ENCODE measurements at places on chromosomes 13 and 19.

DNA sequence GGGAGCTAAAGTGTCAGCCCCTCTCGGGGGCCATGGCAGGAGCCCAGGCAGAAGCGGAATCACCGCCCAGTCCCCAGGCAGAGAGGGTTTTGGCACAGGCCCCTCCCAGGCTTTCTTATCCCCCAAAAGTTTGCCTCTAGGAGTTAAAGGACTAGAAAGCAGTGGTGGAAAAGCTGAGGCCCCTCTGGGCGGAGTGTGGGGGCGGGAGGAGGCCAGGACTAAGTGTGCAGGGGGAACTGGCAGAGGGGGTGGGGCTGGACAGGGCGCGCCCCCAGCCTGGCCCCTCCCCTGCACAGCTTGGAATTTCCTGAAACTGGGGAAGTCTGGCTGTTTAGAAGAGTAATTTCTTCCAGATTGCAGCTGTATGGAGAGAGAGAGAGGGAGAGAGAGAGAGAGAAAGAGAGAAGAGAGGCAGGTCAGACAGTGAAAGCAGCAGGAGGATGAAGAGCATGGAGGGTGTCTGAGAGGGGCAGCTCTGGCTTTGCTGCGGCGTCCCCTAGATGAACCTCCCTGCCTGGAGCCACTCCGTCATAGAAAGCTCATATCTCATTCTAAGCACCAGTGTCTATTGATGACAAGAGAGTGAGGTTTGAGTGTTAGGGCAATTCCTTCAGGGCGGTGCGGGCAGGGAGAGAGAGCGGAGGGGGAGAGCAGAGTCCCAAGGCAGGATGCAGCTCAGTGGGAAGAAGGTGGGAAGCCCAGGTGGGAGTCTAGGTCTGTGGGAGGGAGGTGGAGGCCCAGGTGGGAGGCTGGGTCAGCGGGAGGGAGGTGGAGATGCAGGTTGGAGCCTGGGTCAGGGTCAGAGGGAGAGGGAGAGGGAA is at the start of gene CDC42EP5:
TSS of gene CDC42EP5 (minus strand) at position 226 of the 821 bp plus-strand sequence. CDS start 7,749 bp downstream, outside the sequence.
- peak; percentile 95 for DNase-seq

- no peak for DNase-seq
Measured at GRCh38 chr13:33079960-33080359, 63.7 kb downstream of the KL start.

DNA sequence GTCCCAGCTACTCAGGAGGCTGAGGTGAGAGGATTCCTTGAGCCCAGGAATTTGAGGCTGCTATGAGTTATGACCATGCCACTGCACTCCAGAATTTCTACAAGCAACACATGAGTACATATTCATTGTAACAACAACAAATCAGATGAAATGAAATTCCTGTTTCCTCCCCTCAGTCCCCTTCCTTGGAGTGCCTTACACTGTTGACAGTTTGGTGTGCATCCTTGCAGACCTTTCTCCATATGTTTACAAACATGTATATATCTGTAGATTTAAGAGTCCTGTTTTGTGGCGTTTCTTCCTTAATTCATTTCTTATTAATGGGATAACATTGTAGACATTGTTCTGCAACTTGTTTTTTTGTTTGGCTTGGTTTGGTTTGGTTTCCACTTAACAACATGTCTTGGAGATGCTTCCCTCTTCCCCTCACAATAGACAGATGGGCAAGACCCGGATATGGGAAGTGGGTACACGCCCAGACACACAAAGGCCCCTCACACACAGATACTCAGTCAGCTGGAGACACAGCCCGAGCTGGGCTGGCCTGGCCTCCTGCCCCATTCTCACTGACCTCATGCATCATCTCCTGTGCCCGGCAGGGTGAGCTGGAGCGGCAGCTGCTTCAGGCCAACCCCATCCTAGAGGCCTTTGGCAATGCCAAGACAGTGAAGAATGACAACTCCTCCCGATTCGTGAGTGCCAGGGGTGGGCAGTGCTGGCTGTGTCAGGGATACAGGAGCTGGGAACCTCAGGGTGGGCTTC is 21.7 kb downstream of the MYH14 start:
- no peak for DNase-seq

GRCh38 chr19:30148039-30148790 is 206.2 kb downstream of the URI1 start:
- DNase-seq, result no peak

GRCh38 chr19:1087813-1088415 is 7.3 kb downstream of the POLR2E start:
- no peak for DNase-seq

DNA sequence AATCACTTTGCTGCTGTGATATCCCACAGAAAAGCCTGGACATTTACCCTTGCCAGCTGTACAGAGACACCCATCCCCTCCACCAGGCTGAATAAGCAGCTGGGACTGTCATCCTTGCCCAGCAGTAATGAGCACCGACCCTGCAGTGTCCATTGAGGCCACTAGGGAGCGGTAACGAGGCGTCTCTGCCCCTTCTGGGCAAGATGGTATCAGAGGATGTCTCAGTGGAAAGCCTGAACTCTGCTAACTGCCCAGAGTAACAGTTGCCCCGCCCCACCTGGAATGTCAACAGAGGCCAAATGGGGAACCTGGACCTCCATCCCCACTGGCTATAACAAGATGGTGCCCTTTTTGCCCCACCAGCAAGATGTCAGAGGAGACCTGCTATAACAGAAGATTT is 22.8 kb upstream of the CEACAM20 start:
- peak; percentile 30 for DNase-seq

GRCh38 chr13:48278806-48279205 is 24.7 kb upstream of the RB1 start:
- no peak for DNase-seq

GRCh38 chr19:7678971-7679751 is 1.5 kb upstream of the TRAPPC5 start:
- no peak for DNase-seq

- no peak for DNase-seq
Measured at GRCh38 chr13:76823969-76824368, 62.2 kb downstream of the KCTD12 start.

- peak; percentile 71 for DNase-seq
Measured at GRCh38 chr19:49150106-49150943, 4.9 kb downstream of the HRC start.

DNA sequence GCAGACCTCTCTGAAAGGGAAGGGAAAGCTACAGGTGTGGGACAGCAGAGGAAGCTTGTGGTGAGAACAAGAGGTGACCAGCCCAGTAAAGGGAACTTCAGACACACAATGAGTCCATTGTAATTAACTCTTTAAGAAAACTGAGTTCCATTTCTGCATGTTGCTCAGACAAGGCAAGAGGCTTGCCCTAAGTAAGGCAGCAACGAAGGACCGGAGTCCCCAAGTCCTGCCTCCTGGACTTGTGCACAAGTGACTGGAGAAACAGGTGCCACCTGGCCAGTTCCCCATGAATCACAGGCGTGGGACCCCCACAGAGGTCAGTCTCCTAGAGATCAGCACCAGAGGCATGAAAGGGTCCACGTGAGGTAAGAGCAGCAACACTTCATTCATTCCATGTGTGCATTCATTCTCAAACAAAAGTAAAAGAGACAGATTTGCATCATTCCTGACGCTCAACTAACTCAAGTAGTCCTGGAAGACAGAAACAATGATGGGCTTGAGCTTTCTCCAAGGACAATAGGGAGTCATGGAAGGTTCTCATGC is 14.7 kb upstream of the SIGLEC6 start:
- DNase-seq, result no peak

DNA sequence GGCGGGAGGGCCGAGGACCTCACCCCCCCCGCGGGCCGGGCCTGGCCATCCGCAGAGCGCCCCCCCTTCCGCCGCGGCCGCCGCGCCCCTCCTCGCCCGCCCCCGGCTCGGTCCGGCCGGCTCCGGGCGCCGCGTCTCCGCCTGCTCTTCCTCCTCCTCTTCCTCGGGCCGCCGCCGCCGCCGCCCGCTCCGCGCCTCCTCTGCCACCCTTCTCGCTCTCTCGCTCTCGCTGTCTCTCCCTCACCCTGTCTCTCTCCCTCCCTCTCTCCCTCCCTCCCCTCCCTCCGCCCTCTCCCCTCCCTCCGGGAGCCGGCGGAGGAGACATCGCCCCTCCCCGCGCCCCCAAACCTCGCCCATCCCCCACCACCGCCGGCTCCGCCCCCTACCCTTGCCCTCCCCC is at the start of gene SHANK1:
TSS of gene SHANK1 (minus strand) at position 237 of the 400 bp plus-strand sequence. CDS start 2,883 bp downstream, outside the sequence.
- no peak for DNase-seq

GRCh38 chr13:24670961-24671381 is 9.2 kb upstream of the ATP12A start:
- DNase-seq, result peak; percentile 52

DNA sequence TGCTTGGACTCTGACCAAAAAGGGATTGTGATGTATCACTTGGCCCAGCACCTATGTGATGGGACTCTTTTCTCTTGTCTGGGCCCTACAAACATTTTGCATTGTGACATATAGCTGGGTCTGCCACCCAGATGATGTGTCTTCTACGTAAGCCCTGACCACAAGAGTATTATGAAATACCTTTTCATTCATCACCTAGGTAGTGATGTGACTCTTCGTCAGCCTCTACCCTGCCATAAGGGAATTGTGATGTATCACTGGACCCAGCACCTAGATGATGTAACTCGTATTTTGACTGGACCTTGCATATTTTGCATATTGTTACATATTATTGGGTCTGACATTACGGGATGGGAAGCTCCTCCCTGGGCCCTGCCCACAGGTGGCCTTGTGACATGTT is 29.7 kb upstream of the ZNF681 start:
- no peak for DNase-seq

DNA sequence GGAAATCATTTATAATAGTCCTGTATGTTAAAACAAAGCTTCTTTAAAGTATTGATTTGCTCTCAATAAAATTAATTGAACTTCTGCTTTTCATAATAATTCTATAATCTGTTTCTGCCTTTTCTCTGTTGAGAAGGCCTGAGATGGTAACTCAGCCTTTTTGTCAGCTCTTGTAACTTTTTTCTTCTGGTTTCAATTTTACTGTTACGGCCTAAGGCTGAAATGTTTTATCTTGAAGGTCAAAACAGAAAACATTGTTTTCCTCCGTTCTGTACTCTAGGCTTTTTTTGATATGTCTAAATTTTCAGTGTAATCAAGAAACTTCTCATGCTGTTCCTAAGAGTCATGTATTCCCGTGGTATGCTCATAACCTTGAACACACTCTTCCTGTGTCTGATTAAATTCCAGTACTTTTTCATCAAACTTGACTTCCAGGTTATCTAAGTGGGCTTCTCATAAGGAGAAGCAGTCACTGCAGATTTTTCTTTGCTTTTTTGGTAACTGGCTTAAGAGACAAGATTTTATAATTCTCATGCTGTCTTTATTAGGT is 7.6 kb upstream of the NAXD start:
- DNase-seq, result no peak

GRCh38 chr13:35140831-35141230 is 198.8 kb downstream of the NBEA start:
- peak; percentile 7 for DNase-seq

DNA sequence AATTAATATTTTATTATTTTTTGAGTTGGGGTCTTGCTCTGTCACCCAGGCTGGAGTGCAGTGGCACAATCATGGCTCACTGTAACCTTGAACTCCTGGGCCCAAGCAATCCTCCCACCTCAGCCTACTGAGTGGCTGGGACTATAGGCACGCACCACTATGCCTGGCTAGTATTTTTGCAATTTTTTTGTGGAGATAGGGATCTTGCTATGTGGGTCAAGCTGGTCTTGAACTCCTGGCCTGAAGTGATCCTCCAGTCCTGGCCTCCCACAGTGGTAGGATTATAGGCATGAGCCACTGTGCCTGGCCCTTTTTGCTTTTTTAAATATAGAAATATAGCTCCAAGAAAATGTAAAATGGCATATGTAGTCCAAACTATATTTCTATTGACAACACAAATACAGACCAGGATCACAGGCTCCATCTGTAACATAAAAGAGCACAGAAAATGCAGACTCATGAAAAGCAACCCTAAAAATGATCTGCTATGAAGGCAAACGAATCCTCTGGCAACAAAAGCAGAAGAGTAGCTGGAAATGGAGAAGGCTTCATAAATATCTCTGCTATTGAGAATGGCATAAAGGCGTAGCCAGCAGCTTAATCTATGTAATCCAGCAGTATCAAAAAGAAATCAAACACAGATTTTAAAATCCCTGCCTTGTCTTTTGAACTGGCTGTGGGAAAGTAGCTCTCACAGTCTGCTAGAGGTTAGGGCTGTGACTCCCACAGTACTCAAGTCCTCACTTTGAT is 200.6 kb downstream of the LHFPL6 start:
- no peak for DNase-seq

DNA sequence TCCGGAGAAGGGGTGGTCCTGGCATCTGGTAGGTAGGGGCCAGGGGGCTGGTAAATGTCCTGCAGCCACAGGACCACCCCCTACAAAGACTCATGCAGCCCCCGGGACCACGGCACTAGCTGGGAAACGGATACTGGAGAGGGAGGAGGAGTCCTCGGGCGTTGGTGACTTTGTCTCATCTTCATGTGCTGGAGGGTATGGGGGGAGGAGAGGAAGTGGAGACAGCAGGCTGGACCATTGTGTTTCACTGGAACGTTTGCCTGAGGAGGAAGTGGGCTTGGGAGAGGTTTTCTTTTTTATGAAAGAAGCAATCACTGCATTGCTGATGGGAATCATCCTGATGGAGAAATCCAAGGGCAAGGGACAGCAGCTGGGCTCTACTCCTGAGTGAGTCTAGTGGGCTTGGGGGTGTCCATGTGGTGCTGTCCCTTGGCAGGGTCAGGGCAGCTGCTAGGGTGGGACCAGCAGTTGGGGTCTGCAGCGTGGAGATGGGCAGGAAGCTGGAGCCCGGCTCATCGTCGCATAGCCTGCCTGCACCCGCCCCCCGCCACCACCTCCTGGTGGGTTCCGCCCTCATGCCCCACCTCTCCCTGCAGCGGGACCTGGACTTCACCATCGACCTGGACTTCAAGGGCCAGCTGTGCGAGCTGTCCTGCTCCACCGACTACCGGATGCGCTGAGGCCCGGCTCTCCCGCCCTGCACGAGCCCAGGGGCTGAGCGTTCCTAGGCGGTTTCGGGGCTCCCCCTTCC is 1.7 kb upstream of the ADM5 start:
- DNase-seq, result no peak

- DNase-seq, result no peak
Measured at GRCh38 chr19:42250183-42250665, 4.7 kb downstream of the ERF start.

GRCh38 chr13:108920137-108920536 is 290.7 kb downstream of the MYO16 start:
- no peak for DNase-seq

DNA sequence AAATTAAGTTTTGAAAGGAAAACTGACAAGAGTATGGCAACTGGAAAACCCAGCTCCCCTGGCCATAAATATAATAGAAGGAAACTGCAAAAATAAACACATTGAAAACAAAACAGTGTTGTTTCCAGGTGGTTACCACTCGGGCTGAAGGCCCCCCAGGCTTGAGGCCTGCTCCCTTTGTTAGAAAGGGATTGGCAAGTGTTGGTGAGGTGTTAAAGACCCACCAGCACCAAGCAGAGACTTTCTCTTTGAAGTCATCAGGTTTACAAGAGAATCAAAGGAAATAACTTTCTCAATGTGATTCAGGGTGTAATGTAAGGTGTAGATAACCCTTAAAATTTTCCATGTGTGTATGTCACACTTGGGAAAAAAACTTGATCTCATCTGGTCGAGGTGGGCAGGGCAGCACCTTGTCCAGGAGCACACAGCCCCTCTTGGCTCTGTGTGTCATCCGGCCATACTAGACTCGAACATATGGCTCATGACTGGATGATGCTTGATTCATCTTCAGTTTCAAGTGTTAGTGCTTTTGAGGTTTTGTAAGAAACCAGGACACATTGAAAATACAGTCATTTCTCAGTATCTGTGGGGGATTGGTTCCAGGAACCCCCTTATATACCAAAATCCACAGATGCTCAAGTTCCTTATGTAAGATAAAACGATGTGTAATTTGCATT is 7.8 kb downstream of the ACTN4 start:
- DNase-seq, result no peak
